Left lung (tissue), 14 donors: ENCODE measurements at places on chromosomes 2 and 18. TPM values are rescaled to one million over a fixed set of nuclear protein-coding genes. Genes with fewer than 3 reads are reported as not detected.

SSB gene
- total RNA-seq = 61.9 TPM

DNA sequence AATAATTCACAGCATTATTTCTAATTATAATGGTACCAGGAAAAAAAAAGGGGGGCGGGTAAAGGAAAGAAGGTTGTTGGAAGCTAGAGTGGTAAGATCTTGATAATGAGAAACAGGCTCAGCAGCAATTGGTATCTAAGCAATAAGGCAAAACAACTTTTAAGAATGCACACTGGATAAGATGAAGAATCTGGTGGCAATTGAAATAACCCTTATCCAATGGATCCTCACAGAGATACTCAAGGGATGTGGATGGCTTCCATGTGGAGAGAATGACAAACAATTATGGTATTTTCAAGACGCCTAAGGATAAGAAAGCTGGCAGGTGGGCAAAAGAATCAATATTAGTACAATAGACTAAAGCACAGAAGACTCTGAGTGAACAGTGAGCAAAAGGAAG lies 153.6 kb downstream of the UPP2 start:
- no peak overlapping the region for H3K27ac ChIP-seq
- no peaks in the 10 kb centered on the region for H3K36me3 ChIP-seq
- no peaks in the 10 kb centered on the region for H3K4me1 ChIP-seq
- DNase-seq = no peak
- H3K4me3 ChIP-seq = no peak overlapping the region

DNA sequence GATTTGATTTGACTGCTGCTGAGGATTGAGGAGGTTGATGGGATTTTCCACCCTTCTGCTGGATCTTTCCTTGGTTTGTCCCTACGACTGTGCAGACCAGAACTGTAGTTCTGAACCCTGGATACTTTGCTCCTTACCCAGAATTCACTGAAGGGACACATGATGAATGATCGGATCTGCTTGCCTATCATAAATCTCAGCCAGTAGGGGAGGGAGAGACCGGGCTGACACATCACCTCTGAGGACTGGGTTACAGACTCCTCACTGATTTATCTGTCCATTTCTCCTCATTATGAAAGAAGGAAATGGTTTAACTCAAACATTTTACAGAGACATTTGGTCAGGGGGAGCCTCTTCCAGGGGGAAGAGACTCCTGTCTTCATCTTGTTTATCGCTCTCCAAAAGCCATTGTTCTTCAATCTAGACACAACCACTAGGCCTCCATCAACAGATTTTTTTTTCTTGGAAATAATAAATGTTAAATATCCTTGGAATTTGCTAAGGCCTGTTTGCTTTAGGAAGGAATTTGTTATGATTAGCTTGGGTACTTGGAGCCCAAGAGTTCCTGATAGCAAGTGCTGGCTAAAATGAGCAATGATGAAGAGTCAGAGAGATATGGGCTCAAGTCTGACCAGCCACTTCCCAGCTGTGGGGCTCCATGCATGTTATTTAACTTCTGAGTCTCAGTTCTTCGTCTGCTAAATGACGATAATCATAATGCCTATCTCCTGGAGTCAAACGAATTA lies 925.5 kb downstream of the SLC4A3 start:
- H3K4me3 ChIP-seq = no peak overlapping the region
- no peak for DNase-seq
- no peak overlapping the region for H3K27ac ChIP-seq
- H3K36me3 ChIP-seq = no peaks in the 10 kb centered on the region
- H3K27me3 ChIP-seq = no peaks in the 10 kb centered on the region
- H3K4me1 ChIP-seq = no peaks in the 10 kb centered on the region

DNA sequence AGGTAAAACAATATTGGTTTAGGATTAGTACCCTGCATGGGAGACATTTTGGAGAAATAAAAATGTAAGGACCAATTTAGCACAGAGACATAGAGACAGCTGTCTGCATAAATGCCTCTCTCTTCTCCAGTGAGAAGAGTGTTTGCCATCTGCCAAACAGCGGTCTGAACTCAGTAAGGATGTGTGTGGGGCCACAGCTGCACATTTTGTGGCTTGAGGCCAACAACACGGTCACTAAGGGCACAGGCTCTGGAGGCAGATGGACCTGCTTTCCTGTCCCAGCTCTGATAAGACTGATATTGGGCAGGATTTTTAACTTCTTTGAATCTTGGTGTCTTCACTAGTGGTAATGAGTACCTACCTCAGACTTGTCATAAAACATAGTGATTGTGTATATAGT lies 10.2 kb downstream of the ZBTB14 start:
- H3K27ac ChIP-seq = no peak overlapping the region
- H3K27me3 ChIP-seq = no peaks in the 10 kb centered on the region
- H3K4me1 ChIP-seq = no peaks in the 10 kb centered on the region
- H3K4me3 ChIP-seq = no peak overlapping the region

GRCh38 chr18:48612917-48613316 lies 74.1 kb downstream of the CTIF start:
- H3K36me3 ChIP-seq = no peaks in the 10 kb centered on the region
- H3K4me1 ChIP-seq = no peaks in the 10 kb centered on the region
- H3K4me3 ChIP-seq = no peak overlapping the region
- no peaks in the 10 kb centered on the region for H3K27me3 ChIP-seq
- no peak overlapping the region for H3K27ac ChIP-seq
- DNase-seq = no peak
